ENCODE measurements at places on chromosomes 2 and 18. TPM values are rescaled to one million over a fixed set of nuclear protein-coding genes. Genes with fewer than 3 reads are reported as not detected.

Gene RGPD4
- not detected for total RNA-seq

DNA sequence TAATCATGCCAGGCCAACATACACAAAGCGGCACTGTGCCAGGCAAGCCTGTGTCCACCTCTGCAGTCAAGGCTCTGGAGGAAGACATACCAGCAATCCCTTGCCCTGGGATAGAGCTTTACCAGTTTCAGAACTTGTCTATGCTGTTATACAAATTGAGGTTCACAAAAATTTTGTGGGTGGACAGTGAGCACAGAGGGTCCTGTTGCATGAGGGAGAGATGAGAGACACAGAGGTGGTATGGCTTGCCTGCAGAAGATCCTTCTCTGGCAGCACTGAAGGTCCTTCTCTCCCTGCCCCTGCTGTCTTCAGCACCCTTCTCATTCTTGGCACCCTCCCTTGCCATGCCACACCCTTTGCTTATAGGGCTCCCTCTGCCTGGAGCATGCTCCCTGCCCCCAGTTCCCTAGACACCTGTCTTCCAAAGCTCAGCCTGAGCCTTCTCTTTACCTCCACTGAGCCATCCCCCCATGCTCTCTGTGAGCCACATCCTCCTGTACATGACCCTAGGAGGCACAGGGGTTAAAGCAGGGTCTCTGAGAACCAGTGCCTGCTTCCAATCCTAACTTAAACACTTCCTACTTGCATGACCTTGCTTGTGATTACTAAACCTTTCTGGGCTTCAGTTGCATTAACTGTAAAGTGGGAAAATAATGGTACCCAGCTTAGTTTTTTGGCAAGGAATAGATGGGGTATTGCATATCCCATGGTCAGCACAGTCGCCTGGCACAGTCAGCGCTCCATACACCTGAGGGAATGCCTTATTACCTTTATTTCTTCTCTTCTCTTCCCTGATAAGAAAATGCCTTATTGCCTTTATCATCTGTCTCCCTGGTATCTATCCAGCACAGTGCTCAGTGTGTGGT lies 857 bp downstream of the FABP1 start:
- DNase-seq, result no peak

Gene ALMS1
- 41.6 TPM for total RNA-seq

DNA sequence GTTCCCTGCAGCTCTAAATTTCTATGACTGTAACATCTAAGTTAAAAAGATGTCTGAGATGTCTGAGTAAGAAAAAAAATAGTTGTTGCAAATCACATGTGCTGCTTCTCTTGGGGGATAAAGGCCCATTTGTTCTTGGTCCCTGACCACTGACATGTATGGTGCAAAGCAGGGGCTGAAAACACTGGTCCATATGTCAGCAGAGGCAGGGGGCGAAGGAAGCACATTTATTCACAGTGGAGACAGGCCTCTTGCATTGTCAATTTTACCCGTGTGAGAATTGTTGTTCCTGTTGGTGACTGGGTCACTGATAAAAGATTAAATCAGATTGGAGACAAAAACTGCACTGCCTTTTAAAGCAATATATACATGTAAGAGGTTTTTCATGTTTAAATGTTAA lies 38.8 kb downstream of the PRKCE start:
- DNase-seq, result no peak

- no peak for DNase-seq
Measured at GRCh38 chr2:138964418-138964817, 184.2 kb upstream of the NXPH2 start.

DNA sequence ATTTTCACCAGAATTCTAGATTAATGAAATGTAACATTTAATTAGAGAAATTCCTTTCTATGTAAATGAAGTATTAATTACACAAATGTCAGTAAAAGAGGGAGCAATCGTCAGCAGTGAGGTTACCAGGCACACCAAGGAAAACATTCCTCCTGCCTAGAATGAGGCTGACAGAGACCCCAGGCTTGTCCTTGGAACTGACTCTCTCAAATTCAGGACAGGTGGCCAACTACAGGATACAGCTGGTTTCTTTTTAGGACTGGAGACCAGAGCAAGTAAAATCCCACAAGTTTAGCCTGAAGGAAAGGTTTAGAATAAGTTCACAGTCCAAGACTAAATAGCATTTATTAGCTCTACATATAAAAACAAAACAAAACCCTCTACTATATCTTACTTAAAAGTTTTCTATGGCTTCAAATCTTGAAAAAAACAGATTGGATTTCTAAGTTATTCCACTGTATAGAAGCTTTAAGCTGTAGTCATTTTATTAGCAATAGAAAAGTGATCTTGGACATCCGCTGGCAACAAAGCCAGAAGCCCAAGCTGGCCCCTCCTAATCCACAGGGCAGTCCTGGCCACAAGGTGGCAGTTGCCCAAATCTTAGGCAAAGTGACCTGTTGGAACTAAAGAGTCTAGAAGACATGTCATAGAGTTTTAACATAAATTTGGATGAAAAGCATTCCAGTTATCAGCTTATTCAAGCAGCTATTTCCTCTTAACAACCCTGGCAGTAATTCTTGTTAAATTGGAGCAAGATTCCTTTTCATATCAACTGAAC lies 81.0 kb downstream of the SP3 start:
- DNase-seq, result peak; percentile 46

GRCh38 chr2:23453432-23453831 lies 68.5 kb downstream of the KLHL29 start:
- no peak for DNase-seq

Gene CNPPD1
- 55.4 TPM for total RNA-seq

DNA sequence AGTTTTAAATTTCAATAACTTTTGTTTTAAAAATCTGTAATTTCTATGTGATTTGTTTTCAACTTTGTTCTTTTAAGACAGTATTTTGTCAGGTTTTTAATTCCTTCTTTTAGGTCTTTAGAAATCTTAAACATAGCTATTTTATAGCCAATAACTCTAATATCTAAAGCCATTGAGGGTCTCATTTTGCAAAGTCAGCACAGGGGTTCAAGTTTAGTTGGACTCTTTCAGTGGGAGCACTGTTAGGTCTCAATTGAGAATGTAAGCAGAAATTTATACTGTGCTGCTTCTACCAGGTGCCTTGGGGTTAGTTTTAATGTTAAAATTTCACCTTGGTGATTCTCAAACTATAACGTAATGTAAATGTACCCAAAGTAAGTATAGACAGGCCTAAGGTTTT lies 105.3 kb upstream of the DNMT3A start:
- no peak for DNase-seq

Gene TUBA3D
- 74.1 TPM for total RNA-seq

- DNase-seq, result no peak
Measured at GRCh38 chr18:3688690-3689089, 238.7 kb downstream of the TGIF1 start.

Gene HOXD13
- not detected for total RNA-seq

DNA sequence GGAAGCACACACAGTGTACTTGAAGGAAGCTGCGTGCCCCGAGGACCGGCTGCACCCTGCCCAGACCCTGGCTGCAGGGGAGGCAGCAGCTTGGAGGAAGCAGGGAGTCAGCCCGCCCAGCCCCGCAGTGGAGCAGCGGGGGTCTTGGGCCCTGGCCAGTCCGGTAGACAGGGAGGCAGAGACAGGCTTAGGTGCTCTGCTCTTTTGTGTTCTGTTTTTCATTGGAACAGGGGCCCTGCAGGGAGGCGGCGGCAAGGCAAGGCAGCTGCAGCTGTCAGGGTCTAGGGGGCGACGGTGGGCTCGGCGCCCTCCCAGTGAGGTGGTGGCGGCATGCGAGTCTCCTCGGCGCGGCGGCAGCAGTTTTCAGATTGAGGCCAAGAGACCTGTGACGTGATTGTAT lies 53.3 kb upstream of the TFCP2L1 start:
- DNase-seq, result no peak

Gene SKOR2
- not detected for total RNA-seq

Gene ADRA2B
- 0.69 TPM for total RNA-seq

- DNase-seq, result no peak
Measured at GRCh38 chr18:64882896-64883295, 734.0 kb upstream of the LINC00305 start.

Gene SERPINB7
- not detected for total RNA-seq

DNA sequence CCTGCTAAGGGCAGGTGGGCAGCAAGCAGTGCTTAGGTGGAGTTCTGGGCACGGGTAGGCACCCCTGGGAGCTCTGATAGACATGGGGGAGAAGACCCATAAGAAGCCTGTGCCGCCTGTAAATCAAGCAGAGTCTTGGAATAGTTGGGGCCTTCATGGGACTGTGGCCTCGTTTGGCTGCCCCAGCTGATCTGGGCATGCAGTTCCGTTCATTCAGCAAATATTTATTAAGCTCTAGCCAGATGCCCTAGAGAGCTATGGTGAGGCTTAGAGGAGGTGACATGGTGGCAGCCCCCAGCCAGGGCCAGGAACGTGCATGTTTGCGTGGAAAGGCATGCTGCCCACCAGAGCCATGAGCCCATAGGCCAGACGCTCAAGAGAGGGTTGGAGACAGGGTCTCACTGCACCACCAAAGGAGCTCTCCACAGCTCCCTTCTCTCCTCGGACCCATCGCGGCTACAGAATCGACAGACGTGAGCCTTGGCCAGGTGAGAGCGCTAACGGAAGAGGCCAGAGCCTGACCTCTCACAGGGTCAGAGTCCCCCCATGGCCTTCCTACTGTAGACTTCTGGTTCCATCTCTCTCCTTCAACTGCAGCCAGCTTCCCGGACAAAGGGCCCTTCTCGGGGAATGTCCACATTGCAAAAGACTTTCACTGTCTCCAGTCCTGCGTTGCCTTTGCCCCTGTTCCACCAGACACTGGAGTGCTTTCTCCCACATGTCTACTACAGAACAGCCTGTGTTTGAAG lies 135.7 kb downstream of the INHBB start:
- DNase-seq, result no peak

DNA sequence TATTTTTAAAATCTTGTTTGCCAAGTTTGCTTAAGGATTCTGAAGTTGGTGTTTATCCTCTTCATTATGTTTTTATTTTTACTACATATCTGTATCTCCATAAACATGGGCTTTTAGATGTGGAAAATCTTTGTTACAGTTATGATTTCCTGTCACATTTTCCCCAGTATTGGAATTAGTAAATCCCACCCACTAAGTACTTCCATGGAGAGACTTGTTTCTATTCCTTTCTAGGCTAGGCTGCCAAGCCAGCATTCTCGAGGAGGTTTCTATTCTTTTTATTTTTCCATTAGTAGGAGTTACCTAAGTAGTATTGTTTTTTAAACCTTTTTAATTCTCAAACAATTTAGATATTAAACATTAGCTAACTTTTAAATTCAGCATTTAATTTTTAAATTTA lies 22.1 kb downstream of the PKP4 start:
- DNase-seq, result no peak

Gene MDH1B
- total RNA-seq, result 0.83 TPM

All from ovary (tissue), 10 donors.